ENCODE measurements at places on chromosomes 5 and 9.
A peak's percentile ranks its signal among the peaks of the same experiment; 100 is the strongest.

DNA sequence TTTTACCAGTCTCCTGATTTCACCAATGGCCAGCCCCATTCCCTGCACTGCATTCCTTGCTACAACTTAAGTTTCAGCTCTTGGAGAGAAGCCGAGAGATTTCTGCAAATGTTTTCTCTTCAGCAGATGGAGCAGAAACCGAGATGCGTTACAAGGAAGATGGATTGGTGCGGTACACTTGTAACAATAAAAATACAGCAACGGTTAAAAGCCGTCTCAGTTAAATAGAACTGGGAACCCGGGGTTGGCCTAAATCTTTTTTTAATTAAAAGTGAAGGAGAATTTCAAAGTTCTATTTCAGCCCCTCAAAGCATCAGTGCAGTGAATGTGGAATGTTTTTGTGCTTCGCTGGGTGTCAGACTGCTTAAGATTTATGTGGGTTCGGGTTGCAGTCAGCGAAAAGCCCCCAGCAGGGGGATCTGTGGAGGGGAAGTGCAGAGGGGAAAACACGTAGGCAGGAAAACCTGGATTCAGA lies 19.8 kb downstream of the BRINP1 start:
- DNase-seq: no peak

- no peak for DNase-seq
These were observed 19.6 kb downstream of the SLC38A9 start for GRCh38 chr5:55692509-55692908.

GRCh38 chr5:56185768-56186311 lies 47.3 kb downstream of the ANKRD55 start:
- DNase-seq: no peak

GRCh38 chr5:179623906-179624741 lies 653 bp upstream of the HNRNPH1 start:
- DNase-seq: no peak

DNA sequence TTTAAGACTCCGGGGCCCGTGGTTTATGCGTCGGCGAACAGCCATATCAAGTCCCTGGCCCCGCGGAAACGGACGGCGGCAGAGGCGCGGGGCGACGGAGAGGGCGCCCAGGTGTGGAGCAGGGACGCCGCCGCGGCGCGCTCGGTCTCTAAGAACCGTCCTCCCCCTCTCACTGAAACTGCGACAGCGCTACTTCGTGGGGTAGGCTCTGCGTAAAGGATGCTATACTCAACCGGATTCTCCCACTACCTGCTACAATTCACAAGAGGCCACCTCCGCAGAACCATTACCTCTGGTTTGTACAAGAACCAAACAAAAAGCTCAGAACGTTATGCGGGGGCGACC lies 404 bp downstream of the MRNIP start:
- DNase-seq: no peak

DNA sequence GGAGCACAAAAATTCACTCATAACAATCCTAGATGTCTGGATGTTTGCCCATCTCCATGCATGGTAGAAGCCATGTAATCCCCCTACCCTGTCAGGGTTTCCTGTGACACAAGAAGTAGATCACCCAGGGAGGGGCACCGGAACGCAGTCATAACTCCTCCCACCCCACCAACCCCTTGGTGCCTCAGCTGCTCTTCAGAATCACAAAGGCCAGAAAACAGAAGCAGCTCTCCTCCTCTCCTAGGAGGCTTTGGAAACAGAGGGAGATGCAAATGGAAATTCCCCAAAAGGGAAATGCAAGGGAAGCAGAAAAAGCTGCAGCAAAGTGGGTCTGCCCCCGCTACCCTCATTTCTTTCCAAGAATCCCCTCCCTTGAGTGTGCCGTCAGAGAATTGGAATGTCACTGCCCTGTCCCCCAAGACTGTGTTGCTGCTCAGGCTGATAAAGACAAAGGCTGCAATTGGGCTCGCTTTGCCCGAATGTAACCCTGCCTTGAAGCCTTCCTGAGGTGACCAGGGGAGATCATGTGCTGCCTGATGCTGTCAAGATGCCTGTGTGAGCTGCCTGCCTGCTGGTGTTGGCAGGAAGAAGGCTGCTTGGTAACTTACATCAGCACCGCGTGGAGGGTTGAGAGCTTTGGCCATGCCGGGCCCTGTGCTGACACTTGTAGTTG lies 65.5 kb upstream of the ABCA1 start:
- DNase-seq: no peak

DNA sequence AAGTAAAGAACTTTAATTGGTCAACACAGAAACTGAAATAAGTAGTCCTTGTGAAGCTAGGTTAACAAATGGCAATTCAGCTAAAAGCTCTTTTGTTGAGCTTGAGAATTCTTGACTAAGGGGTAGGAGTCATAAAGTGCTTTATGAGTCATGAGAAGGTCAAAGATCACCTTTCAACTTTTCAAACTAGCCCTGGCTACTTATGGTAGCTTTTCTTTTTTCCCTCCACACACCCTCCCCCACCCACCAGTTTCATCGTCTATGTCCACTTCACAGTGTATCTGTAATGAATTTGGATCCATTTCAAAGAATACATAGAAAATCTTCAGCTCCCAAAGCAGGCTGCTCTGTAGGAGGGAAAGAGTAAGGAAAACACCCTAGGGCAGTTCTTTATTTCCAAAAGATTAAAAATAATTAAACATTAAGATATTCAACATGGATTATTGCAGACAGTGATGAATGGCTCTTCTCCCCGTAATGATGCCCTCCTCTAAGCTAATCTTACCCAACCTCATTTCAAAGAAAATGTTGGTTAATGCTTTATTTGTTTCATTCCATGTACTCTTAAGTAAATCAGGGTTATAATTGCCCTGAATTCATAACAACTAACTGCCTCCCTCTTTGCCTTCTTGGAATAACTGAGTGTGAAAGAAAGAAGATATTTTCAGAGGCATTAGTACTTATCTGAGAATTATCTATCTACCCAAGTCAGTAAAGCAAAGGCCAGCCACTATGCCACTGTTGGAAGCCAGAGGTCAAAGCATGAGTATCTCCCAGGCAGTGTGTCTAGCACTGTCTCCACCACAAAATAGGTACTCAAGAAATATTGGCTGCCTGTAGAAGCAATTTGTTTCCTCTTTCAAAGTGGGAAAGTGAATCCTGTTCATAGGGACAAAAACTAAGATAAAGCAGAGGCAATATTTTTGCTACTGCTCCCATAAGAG lies 290.6 kb downstream of the PIK3R1 start:
- DNase-seq: no peak

GRCh38 chr5:119276978-119277377 lies 78.8 kb upstream of the TNFAIP8 start:
- no peak for DNase-seq

- no peak for DNase-seq
These were observed 24.1 kb downstream of the IL33 start for GRCh38 chr9:6239694-6240093.

- no peak for DNase-seq
These were observed 204.2 kb downstream of the SGCD start for GRCh38 chr5:156531199-156531598.

DNA sequence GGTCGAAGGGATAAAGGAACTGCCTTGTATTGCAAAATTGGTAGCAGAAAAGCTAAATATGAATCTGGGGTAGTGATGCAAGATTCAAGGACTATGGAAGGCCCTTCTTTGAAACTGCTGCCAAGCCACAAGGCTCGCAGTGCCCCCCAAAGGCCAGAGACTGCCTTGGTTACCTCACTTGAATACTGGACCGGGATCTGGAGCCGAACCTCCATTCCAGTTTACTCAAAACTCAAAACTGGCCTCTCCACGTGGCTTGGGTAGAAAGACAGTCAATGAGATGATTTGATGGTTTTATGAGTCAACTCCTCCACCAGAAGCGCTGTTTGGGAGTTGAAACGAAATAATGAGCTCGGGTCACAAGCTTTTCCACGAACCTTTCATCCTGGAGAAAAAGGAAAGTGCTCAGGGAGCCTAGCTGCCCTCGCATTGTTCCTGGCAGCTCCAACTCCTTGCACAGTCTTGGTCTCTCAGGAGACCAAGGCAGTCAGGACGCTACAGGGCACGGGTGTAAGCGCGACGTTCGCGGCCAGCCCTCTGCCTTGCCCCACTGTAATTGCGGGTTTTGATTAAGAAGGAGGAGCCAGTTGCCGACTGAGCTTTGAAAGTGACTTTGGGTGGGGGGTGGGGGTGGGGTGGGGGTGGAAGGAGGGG lies 2.8 kb downstream of the ST8SIA4 start:
- no peak for DNase-seq

DNA sequence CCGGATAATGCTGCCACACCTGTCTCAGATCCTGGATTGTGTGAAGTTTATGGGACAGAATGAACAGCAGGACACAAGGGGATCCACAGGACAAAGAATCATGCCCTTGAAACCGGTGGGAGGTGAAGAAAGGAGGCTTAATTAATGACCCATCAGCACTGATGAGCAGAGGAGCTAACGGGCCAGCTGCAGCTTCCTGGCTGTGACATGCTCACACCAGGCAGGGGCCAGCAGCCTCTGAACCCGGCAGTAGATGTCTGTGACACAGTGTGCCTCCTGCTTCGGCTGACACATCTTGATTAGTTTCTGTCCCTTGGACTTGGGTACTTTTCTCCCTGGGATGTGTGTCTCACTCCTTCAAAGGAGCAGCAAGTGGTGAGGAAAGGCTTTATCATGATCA lies 328.8 kb upstream of the BRINP1 start:
- no peak for DNase-seq

GRCh38 chr5:155605920-155606319 lies 592.4 kb downstream of the KIF4B start:
- no peak for DNase-seq

- no peak for DNase-seq
These were observed 79.4 kb downstream of the CAAP1 start for GRCh38 chr9:26813247-26813646.

- DNase-seq: peak; percentile 41
These were observed 52.9 kb downstream of the PAM start for GRCh38 chr5:102807878-102808502.

- no peak for DNase-seq
These were observed 19.9 kb upstream of the S1PR3 start for GRCh38 chr9:88971131-88971960.
